ENCODE measurements at places on chromosomes 2 and 18.

DNA sequence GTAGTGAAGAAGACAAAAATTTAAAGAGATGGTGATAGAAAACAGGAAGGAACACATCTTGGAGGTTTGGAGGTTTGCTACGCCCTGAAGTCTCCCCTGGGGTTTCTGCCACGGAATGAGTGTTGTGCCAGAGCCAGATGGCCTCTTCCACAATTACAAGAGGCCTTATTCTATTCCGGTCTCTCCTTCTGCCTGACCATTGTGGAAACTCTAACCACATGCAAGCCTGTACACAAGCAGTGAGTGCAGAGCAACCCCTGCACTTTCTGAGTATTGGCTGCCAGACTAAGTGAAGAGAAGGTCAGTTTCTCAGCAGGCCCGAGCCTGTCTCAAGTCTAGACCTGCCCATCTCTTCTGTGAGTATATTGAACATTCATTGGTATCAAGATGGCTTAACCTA is 22.7 kb upstream of the MYO1B start:
- no peak for DNase-seq

DNA sequence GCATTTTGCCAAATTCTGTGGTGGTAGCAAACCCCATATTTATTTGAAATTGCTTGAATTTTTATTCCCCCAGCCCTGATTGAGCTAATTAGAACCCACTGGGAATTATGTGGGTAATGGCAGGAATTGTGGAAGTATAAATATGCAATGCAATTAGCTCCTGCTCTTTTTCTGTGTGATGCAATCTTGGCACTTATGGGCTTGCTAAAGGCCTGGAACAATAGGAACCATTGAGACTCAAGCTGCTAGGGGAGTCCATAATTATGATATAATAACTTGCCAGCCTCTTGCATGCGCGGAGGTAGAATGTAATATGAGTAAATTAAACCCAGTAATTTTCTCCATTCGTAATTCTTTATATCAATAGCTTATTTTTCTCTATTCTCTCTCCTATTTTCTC is 267.6 kb upstream of the THSD7B start:
- no peak for DNase-seq

DNA sequence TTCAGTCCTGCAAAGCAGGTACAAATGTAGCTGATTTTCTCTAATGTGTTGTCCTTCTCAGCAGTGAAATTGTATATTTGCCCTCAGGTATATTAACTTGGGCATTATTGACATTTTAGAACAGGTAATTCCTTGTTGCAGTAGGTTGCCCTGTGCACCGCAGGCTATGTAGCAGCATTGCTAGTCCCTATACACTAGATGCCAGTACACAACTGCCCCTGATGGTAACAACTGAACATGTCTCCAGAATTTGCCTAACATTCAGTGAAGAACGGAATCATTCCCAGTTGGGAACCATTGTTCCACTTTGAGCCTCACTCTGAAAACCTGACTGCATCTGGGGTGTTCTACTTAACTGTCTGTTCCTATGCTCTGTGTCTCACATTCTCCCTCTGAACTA is 23.1 kb upstream of the TFPI start:
- DNase-seq = no peak

DNA sequence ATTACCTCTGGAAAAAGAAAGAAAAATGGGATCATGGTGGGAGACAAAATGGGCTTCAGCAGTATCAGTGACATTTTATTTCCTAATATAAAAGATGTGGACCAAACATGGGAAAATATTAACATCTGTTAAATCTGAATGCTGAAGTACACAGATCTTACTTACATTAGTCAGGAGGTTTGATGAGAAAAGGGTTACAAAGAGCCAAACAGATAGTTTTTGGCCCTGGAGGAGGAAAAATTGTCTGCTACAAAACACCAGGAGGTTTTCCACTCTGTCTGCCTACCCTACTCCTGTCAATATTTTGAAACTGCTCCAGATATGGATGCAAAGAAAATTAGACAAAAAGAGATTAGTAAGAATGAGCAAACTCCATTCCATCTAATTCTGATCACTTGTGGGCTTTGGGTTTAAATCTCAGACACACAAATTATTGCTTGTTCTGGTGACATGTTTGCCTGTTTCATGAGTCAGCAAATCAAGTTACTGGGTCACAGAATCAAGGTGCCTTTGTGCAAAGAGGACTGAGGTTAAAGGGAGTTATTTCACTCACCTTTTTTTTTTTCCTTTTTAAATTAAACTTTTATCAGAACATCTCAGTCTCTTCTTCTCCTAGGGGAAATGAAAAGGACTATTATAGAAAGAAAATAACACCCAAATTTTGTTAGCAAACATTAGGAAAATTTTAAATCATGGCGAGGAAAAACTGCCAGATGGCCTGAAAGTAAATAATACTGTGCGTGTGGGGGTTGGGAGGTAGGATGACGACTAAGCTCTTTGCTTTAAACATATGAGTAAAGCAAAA is 87.0 kb upstream of the SPATS2L start:
- no peak for DNase-seq

DNA sequence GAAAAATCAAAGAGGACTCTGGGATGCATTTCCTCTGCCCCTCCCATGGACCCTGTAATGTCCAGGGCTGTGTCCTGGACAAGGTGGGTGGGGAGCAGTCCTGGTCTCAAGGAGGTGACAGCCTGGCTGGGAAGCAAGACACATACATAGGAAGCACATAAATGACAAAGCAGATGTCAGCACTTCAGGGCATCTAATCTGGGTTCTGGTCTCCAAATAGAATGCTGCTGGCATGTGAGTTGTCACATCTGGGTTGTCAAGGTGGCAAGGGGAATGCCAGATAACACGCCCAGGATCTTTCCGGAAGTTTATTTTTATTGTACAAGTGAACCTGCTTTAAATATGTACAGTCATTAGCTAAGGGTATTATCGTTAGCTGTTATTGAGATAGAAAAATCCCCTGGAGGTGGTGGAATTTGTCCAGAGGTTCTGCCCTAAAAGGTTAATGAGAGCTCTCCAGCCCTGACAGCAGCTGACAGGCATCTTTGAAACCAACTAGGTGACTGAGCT is 5.6 kb downstream of the IL1F10 start:
- no peak for DNase-seq

GRCh38 chr18:505483-506122 is 5.1 kb upstream of the COLEC12 start:
- no peak for DNase-seq

DNA sequence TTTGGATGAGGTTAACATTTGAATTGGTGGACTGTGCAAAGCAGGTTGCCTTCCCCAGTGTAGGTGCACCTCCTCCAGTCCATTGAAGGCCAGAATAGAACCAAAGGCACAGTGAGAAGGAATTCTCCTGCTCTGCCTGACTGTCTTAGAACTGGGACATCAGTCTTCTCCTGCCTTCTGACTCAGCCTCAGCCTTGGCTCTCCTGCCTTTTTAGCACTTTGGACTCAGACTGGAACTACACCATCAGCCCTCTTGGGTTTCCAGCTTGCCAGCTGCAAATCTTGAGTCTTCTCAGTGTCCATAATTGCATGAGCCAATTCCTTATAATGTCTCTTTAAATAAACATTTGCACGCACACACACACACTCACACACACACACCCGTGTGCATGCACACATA is 8.0 kb upstream of the TMEM177 start:
- DNase-seq = no peak

DNA sequence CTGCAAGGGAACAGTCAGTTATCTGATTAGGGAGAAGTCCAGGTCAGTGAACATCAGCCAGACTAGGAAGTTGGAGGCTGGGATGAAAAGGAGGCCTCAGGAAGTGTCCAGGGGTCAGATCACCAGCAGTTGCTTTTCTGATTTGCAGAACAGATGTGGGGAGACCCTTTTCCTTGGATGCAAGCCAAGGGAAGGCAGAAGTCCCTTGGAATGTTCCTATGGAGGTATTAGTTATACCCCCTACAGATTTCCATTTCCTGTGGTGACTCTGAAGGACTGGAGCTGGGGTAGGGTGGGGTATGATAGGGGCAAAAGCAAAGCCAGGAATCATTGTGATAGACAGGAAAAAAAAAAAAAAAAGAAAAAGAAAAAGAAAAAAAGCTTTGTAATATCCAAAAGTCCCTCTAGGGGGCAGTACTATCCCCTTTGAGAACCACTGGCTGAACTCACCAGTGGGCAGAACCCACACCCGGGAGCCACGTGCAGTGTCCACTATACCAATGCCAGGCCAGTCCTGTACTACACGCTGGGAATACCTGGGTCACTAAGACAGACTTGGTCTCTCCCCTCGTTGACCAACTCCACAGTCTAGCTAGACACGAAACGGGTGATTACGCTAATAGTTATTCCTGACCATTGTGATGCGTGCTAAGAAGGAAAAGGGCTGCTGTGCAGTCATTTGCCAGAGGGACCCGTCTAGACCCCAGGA is 7.4 kb downstream of the DYSF start:
- no peak for DNase-seq

- no peak for DNase-seq
These were observed 65.4 kb upstream of the MMADHC start for GRCh38 chr2:149652926-149653325.

DNA sequence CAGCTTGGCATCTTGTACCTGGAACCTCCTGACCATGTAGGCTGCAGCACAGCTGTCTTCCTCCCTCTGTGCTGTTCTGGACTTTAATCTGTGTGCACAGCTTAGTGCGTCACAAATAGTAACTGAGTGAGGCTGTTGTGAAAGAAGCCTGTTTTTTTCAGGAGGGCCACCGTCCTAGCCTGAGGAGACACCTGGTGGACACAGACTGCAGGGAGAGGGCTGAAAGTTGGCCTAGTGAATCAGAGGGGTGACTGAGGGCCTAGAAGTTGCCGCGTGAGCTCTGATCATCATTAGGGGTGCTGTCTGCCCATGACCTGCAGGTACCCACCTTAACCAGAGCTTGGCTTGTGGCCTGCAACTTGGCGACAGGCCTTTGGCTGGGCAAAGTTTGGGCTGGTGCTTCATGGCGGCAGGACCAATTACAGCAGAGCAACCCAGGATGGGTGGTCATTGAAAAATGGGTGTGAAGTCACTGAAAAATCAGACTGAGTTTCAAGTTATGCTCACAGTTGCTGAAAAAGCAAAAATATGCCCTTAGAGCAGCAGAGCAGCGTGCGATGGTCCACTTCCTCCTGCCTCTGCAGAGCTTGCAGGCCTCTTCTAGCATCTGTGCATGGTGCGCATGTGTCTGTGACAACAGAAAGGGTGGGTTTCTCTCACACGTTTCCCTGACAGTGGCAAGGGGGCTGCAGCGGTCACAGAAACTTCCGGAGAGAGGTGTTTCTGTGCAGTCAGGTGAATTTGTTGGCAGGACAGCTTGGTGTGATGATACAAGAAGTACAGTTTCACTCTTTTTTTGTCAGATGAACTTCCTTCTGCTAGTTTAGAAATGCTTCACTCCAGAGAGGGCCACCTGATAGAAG is 9.6 kb downstream of the GDF7 start:
- no peak for DNase-seq

GRCh38 chr2:44398243-44398897 is 36.6 kb downstream of the CAMKMT start:
- DNase-seq = no peak

DNA sequence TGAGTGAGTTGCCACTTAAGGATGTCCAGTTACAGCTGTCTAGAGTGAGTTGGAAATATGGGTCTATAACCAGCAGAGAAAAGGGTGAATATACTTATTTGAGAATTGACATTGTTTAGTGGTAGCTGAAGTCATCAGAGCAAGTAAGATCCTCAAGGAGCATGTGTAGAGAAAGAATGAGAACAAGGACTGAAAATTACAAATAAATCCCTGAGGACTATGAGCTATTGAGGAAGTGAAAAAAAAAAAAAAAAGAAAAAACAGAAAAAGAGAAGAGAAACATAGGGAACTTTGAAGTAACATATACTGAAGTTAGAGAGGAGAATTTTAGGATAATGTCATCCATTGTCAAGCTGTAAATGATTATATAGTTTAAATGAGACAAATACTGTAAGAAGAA is 134.0 kb upstream of the CCDC68 start:
- DNase-seq = no peak

DNA sequence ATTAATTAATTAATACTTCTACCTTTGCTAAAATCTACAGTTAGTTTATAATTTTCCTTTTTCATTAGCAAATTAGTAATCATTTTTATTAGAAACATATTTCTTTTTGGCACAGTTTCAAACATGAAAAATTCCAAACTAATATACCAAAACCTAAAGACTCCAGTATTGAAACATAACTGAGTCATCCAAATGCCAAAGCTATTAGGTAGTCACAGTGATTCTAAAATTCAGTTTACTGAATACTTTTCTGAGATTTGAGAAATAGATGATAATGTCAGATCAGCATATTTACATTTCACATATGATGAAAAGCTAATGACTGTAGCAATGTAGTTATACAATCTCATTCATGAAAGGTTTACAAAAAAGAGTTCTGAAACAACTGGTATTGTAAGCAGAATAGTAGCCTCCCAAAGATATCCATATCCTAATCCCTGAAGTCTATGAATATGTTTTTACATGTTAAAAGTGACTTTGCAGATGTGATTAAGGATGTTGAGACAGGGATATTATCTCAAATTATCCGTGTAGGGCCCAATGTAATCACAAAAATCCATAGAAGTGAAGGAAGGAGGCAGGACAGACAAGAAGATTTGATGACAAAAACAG is 680.2 kb upstream of the CHAC2 start:
- no peak for DNase-seq

DNA sequence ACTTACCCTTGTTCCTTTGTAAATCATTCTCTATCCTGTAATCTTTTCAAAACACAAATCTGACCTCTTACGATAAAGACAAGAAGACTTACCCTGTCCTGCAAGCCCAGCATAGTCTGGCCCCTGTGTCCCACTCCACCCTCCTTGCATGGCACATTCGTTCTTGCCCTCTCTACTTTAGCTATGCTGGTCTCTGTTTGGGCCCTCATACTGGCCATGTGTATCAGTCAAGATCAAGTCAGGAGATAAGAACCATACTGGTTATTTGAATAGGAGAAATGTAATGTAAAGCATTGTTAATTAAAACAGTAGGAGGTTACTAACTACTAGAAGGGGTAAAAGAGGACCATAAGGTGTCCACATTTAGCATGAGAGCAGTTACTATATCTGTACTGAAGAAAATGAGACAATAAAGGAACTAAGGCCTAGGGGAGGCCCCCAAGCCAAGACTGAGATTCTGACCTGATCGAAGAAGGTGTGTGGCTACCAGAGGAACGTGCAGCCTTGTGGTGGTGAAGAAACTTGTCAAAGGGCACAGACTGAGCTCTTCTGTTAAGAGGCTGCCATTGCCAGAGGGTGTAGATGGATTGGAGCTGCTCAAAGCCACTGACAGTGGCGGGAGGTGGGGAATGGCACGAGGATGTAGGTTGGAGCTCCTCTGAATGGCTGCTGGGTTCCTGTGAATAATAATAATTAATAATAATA is 80.8 kb downstream of the KCTD18 start:
- DNase-seq = no peak

GRCh38 chr18:24633121-24633520 is 172.7 kb downstream of the HRH4 start:
- no peak for DNase-seq

GRCh38 chr2:46329803-46330775 is 32.9 kb downstream of the EPAS1 start:
- no peak for DNase-seq

GRCh38 chr18:61619783-61620182 is 273.0 kb downstream of the RNF152 start:
- no peak for DNase-seq

GRCh38 chr2:166436189-166436588 is 57.9 kb downstream of the SCN7A start:
- DNase-seq = no peak

Data from activated CD4-positive, alpha-beta T cell treated with anti-CD3 and anti-CD28 coated beads for 4 hours (primary cell).